Activated T-cell treated with anti-CD3 and anti-CD28 coated beads for 1 hour (primary cell): ENCODE measurements at places on chromosomes 4 and X.
A peak's percentile ranks its signal among the peaks of the same experiment; 100 is the strongest.

GRCh38 chrX:150837845-150838244, 60.6 kb downstream of the CD99L2 start:
- no peak for DNase-seq

GRCh38 chrX:22081475-22082092, 49.5 kb downstream of the PHEX start:
- DNase-seq: peak; percentile 26

DNA sequence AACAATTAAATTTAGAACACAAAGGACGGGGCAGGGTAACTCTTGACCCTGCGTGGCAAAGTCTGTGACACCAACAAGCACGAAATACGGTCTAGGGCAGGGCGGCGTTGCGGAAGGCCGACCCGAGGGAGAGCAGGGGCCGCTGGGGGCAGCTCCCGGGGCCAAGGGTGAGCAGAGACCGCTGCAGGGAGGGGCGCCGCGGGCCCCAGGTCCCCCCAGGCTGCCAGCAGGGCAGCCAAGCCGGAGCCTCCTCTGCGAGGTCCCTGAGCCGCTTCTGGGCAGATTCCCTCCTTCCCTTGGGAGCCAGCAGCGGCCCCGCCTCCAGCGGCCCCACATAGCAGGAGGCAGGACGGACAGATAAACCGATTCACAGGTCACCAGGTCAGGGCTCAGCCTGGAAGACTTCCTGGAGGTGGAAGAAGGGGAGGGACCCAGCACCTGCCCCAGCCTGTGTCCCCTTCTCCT, 90.2 kb downstream of the FAM53A start:
- no peak for DNase-seq

GRCh38 chr4:675036-675882, 917 bp downstream of the MYL5 start:
- DNase-seq: no peak

GRCh38 chr4:150381609-150382008, 200.3 kb upstream of the MAB21L2 start:
- DNase-seq: no peak

DNA sequence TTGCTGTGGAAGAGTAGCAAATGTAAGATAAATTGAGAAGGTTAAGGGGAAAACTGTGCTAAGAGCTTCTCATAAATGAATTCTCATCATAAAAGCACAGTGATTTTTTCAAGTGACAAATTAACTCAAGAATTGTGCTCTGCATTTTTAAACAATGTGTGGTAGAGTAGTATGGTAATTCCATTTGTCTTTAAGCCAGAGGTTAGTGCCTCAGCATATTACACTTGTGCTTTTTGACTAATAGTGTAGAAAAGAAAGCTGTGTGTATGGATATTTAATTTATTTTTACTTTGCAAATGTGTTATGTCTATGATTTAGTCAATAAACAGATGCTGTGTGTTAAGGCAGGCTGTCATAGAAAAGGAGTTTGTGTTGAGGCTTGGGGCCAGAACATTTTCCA, 61.0 kb downstream of the FHIP1A start:
- no peak for DNase-seq

- DNase-seq: no peak
Measured at GRCh38 chr4:8224975-8225625, 26.0 kb downstream of the SH3TC1 start.

GRCh38 chr4:70559211-70559830, 32.7 kb upstream of the AMBN start:
- peak; percentile 13 for DNase-seq

DNA sequence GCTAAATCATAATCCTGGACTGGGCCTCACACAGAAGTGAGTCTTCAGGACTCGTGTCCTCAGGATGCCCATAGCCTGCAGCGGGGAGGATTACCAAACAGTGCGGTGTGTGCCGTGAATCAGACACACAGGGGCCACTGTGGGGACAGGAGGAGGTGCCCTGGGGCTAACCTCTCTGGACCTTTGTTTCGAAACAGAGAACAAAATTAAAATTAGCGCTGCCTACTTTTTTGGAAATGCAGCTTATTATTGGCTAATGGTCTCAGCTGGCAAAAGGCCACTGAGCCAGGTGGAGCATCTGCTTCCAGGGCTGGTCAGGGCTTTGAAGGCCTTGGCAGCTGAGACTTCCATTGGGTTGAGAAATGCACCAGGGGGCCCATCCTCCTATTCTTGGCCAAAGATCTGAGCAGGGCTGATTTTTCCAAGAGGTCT, 236.2 kb downstream of the EVC2 start:
- DNase-seq: no peak

DNA sequence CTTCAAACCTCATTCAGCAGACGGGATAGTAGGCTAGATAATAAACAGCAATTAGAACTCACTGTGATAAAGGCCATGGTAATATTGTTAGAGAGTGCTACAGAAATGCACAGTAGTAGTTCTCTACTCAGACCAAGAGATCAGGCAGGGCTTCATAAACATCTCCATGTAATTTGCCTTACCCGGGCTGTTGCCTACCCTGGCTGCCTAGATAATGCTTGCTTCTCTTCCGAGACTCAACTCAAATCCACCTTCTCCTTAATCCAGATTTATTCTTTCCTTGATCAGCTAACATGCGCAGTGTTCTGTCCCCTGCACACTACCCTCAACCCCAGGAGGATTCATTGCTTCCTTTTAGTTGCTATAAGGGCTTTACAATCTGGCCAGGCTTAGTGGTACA, 21.8 kb downstream of the ANK2 start:
- no peak for DNase-seq

- no peak for DNase-seq
Measured at GRCh38 chr4:102794999-102795398, 32.4 kb downstream of the UBE2D3 start.

GRCh38 chr4:148770377-148770776, 328.2 kb upstream of the NR3C2 start:
- no peak for DNase-seq

DNA sequence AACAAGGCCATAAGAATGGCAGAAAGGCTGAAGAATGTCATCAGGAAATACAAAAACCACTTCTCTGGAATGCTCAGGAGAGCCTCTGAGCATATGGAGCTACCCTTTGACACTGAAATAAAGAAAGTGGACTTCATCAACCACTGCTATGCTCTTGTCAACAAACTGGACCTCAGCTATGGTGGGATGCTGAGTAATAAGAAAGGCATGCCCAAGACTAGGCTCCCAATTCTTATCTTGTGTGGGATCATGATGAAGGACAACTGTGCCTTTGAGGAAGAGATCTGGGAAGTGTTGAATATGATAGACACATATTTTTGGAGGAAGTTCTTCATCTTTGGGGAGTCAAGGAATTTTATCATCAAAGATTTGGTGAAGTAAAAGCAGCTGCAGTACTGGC, 86.9 kb upstream of the MAGEB16 start:
- DNase-seq: no peak

DNA sequence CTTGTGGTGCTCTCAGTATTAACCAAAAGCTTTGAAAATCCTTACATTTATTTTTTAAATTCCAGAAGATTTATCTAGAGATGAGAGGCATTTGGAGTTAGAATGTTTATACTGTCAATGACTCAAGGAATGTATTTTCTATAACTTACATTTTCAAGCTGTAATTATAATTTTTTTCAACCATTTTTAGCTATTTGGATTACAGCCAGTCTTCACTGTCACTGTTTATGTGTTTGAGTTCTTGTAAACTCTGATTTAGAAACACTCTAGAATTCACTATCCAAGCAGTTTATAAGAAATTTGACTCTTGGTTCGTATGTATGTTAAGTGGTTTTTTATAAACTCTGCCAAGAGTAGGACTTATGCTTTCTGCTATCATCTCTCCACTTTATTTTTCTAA, 36.7 kb upstream of the GUCY1A1 start:
- DNase-seq: no peak

- no peak for DNase-seq
Measured at GRCh38 chrX:77160301-77160700, 286.9 kb upstream of the FGF16 start.

DNA sequence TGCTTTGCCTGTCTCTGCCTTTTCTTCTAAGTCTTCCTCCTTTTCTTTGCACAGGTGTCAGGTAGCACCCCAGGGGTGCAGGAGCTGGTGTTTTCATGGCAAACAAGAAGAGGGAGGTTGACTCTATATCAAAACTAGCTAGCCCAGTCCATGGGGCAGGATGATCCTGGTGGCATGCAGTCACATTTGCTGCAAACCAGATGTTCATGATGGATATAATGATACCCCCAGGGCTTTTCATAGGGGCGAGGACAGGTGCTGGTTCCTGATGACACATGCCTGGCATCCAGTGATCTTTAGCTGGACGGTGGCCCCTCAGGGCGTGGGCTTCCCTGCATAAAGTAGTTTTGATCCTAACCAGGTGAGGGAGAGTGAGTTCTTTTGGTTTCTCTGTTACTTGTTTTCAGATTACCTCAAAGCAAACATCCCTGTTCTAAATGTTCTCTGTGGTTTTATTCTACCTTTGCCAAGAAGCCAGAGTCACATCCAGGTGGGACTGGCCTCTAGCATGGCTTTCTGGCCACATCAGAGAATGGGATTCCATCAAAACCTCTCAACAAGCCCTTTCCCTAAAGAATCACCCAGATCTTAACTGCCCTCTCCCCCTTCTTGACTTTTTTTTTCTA, 11.2 kb upstream of the UBA6 start:
- no peak for DNase-seq

DNA sequence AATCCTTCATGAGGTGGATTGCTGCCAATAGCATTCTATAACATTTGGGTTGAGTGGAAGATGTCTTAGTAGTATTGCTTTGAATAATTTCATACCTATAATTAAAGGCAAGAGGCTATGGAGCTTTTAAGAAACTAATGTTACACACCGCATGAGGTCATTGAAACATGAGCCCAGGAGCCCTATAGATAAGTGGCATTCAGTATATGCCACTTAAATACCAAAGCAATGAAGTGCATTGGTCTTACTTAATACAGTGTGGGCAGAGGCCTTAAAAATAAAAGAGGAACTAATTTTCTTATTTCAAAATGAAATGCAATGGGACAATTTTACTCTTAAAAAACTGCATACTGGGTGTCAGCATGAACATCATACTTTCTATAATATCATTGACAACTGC, 47.5 kb downstream of the SPATA18 start:
- DNase-seq: no peak

GRCh38 chr4:149549911-149550310, 265.7 kb downstream of the IQCM start:
- DNase-seq: no peak

DNA sequence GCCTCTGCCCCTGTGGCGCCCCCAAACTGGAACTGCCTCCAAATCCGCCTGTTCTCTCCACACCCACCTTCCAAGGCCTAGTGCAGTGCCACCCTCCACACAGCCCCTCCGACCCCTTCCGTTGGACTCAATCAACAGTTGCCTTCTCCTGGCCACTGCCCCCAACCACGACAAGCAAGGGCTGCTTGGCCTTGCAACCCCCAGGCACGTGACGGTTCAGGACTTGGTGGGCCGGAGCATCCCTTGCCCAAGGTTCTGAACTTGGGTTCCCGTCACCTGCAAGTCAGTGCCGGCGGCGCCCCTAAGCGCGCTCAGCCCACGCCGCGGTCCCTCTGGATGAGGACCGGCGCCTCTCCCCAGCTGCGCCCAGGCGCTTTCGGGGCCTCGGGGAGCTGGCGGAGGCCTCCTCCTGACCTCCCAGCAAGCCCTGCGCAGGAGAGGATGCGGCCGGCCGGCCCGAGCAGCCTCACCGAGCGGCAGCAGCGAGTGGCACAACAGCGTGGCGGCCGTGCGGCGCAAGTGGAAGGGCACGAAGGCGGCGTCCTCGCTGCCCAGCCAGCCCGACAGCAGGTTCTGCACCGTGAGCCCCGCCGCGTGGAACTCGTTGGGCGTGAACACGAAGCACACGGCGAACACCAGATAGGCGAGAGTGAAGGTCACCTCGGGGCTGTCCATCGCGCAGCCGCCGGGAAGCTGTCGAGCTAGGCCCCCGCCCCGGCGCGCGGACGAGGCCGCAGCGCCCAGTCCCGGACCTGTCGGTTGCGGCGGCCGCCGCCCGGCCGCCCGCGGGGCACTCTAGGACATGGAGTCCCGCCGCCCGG, 750 bp downstream of the TMEM129 start:
- peak; percentile 23 for DNase-seq

DNA sequence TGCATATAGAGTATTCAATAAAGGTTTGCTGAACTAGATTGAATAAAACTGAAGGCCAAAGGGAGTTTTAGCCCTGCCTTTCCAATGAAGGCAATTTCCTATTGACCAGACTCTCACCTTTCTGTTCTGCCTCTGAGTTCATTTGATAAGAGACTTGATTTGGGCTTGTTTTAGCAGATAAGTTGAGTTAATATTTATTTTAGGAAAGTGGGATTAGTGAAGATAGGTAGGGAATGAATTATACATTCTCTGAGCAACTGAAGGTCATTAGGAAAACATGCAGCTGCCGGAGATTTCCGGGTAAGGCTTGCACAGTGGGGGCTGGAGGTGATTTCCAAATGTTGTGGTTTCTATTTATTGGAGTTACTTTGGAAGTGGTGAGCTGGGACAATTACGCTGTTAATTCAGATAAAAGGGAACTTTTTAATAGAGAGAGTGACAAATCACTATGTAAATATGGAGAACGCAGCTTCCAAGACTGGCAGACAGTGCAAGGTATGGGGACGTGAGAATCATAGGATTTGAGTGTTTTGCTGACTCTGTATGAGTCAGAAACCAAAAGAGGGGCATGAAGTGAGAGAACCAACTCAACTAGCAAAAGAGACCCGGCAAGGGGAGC, 553.6 kb upstream of the BOD1L1 start:
- no peak for DNase-seq

DNA sequence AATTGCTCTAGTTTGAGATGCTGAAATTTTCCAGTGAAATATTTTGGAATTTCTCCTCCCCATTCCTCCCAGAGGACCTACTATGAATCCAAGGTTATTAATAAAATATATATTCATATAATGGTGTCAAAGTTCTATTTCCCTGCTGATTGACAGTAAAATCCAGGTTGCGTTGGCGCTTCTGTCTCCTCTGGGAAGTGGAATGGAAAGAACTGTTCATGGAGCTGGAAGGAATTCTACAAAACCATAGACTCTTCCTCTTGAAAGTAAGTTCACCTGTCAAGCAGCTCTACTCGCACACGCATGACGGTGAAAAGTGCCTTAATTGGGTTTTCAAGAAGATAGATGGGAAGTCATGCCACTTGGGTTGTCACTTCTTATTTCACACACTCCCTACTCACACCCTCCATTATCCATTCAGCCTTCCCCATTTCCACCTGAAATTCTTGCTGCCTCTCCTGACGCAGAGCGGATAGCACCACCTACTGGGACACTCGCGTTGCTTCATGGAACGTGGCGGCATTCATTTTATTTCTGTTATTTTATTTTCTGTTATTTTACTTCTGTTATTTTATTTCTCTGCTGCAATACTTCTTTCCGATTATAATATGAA, 351.6 kb downstream of the NLGN4X start:
- no peak for DNase-seq

DNA sequence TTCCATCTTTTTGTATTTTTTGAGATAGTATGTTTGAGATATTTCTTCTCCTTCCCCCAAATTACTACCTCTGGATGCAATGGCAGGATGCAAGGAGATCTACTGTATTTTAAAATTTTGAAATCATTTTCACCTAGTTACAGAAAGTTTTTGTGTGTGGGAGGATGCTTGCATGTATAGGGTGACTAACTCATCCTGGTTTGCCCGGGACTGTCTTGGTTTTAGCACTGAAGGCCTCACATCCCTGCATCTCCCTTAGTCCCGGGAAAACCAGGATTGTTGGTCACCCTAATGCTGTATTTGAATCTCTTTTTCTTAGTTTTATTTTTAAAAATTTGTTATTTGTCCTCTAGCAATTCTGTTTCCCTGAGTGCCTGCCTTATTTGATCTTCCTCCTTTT, 12.1 kb downstream of the SUPT20HL2 start:
- no peak for DNase-seq

GRCh38 chrX:22445880-22446279, 173.2 kb downstream of the CBLL2 start:
- DNase-seq: no peak
